ENCODE measurements at places on chromosomes 1 and 21. TPM values are rescaled to one million over a fixed set of nuclear protein-coding genes. Genes with fewer than 3 reads are reported as not detected.

UMODL1 gene
- not detected for total RNA-seq

DPT gene
- total RNA-seq: not detected

KRTAP10-5 gene
- total RNA-seq: not detected

TTLL7 gene
- 3.5 TPM for total RNA-seq

LAMC2 gene
- total RNA-seq: 29.1 TPM

RIMS3 gene
- total RNA-seq: 0.99 TPM

FCN3 gene
- total RNA-seq: not detected

CCDC27 gene
- not detected for total RNA-seq

CHRM3 gene
- 0.02 TPM for total RNA-seq

LCE1A gene
- total RNA-seq: not detected

PALMD gene
- total RNA-seq: 0.57 TPM

CFHR4 gene
- total RNA-seq: not detected

PAPPA2 gene
- total RNA-seq: not detected

PLA2G2F gene
- not detected for total RNA-seq

ZNF593OS gene
- total RNA-seq: not detected

OR2L13 gene
- not detected for total RNA-seq

GPR52 gene
- not detected for total RNA-seq

PLEKHN1 gene
- total RNA-seq: 6.1 TPM

TFF3 gene
- total RNA-seq: not detected

NEGR1 gene
- not detected for total RNA-seq

IGFN1 gene
- total RNA-seq: 1.1 TPM

GJB3 gene
- total RNA-seq: 8.1 TPM

F13B gene
- not detected for total RNA-seq

All from A549 treated with DMSO at 1 μM for 4 hours (cell line).